ENCODE measurements at places on chromosomes 2 and 18.

DNA sequence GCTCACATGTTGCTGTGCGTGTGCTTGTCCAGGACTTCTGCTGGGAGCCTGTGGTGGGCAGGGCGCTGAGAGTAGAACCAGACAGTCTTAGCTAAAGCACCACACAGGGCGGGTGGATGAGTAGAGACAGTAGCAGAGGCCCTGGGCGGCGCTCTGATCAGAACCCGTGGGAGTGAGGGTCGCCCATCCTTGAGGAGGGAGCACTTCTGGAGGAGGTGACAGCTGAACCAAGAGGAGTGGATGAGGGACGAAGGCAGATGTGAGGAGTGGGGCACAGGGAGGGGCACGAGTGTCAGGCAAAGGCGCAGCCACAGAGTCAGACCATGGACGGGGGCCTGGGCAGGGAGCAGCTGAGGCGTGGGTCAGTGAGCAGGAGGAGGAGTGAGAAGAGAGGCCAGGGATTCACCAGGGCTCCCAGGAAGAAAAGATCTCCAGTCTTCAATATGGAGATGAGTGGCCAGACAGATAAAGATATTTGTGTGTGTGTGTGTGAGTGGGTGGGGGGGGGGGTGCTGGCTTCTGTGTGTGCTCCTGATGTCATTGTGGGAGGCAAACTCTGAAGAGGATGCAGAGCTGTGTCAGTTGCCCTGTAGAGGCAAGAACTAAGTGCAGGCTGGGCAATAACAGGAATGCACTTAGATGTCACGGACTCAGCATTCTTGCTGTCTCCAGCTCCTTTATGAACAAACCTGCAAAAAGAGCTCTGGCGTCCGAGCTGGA, 79.6 kb downstream of the TPO start:
- no peak for DNase-seq

- DNase-seq, result no peak
These were observed 42.8 kb downstream of the ITSN2 start for GRCh38 chr2:24317491-24317920.

DNA sequence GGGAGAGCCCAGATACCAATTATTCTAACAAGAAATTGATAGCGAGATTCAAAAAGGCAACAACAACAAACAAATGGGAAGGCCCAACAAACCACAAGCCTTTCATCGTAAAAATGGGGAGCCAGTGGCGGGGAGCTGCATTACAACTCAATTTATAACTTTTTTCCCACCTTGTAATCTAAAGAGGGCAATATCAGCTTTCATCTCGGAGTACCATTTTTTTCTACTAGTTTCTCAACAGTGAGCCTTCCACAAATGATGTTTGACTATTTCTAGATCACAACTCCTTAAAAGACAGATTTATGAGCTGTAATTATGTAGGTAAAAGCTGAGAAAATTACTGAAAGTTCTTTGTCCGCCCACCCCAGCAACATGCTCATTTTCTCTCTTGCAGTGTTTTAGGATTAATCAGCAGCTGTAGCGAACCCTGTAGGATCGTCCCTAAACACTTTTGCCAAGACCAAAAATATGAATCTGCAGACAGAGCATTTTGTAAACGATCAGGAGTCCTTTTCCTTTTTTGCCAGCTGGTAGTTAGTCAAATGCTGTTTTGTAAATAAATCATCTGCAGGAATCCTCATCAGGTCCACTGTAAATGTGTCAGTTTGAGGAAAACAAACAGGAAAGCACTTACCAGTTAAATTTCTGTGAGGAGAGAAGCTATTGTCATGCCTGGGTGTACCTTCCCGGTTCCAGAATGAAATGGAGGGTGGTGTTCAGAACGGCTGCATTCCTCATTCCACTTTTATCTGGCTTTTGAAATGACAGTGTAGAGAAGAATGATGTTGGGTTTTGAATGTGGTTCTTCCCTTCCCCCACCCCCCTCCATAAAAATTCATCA, 53.2 kb downstream of the EEF1B2 start:
- no peak for DNase-seq

GRCh38 chr18:73742957-73743356, 404.7 kb downstream of the FBXO15 start:
- no peak for DNase-seq

GRCh38 chr2:86608832-86609410, 14.7 kb downstream of the RNF103 start:
- no peak for DNase-seq
